Gastroesophageal sphincter (tissue), 4 donors: ENCODE measurements at places on chromosomes 5 and 9.

DNA sequence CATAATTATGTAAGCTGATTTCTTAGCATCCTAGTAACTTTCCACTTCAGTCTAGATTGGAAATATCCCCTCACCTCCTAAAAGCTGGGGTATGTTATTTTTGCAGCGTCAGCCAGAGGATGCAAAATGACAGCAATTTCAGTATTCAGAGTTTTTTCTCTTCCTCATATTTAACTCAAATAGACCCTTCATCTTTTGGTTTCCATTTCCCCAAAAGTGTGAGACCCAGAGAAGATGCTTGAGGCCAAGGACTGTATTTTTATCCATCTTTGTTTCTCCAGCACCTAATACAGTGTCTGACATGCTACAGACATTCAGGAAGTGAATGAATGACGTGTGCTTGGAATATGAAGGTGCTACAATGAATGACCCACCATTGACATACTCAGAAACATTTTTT, 75.5 kb upstream of the RANBP3L start:
- ATAC-seq, result no peak

GRCh38 chr5:96199713-96200183, 233.3 kb downstream of the PCSK1 start:
- no peak for ATAC-seq

DNA sequence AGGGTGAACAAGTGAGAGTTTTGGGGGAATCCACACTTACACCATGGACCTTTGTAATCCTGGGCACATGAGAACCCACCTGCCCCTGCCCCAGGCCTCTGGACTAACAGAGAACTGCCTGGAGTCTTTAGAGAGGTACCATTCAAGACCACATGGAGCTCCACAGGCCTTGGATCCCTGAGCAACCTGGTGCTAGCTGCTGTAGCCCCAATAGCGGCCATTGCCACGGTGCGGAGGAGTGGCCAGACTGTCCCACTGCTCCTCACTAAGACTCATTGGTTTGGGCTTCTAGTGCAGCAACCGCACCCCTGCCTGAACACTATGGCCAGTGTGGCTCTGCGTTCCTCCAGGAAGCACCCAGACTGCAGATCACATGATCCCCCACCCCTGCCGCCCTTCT, 45.8 kb downstream of the OSMR start:
- ATAC-seq, result no peak

GRCh38 chr9:136507221-136507991, 24.6 kb upstream of the SEC16A start:
- no peak for ATAC-seq

DNA sequence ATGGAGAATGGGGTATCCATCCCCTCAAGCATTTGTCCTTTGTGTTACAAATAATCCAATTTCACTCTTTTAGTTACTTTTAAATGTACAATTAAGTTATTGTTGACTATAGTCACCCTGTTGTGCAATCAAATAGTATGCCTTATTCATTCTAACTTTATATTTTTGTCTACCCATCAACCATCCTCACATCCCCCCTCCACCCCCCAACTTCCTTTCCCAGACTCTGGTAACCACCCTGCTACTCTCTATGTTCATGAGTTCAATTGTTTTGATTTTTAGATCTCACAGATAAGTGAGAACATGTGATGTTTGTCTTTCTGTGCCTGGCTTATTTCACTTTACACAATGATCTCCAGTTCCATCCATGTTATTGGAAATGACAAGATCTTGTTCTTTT, 15.4 kb upstream of the RANBP17 start:
- no peak for ATAC-seq

DNA sequence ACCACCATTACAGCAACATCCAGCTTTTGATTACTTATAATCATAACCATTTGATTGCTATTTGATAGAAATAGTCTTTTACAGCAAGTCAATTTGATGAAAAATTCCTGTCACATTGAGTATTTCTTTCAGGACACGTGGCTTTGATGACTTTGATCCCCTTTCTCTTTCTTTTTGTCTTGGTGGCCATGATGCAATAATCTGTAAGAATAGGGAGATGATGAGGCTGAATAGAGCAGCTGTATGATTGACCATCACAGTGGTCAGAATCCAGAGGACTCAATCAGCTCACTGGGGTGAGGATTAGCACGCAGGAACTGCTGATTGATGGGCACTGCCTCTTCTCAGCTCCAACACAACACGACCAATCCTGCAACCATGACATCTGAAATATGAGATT, 262.7 kb downstream of the PARP8 start:
- ATAC-seq, result no peak

DNA sequence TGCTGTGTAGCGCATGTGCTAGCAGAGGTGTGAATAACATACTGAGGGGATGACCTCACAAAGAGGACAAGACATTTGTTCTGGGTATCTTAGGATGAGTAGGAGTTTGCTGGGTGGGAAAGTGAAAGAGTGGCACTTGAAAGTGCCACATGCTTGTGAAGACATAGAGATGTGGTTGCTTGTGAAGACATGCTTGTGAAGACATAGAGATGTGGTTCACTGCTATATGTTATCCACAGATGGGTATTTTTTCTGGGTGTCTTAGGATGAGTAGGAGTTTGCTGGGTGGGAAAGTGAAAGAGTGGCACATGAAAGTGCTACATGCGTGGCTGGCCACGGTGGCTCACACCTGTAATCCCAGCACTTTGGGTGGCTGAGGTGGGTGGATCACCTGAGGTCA, 63.6 kb downstream of the MAST4 start:
- no peak for ATAC-seq

DNA sequence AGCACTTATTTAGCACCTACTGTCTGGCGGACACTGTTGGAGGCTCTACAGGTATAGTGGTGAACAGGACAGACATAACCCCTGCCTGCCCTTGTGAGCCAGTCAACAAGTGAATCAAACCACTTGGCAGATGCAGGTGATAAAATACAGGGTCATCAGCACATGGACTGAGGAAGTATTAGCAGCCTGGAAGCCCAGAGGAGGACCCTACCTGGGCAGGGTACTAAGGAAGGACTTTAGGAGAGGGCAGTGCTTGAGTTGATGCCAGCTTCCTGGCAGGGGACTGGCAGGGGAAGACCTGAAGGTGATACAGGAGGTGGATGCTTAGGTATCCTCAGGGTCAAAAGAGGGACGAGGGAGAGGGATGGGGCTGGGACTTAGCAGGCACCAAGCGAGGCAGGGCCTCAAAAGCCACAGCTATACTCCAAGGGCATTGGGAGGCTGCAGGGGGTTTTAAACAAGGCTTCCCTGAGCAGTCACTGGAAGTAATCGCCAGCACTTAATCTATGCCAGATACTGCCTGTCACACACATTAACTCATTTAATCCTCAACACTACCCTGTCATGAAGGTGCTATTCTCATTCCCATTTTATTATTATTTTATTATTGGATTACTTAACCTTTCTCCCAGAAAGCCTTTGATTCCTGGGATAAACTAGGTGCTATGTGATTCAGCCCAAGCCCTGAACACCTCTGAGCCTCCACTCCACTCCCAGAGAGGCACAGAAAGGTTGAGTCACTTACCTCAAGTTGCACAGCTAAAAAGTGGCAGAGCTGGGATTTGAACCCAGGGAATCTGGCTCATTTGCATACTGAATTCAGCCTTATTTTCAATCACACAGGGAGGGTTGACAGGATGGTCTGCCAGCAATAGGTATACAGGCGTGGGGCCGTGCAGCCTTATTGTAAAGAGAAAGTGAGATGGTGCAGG, 63.8 kb upstream of the ORM1 start:
- no peak for ATAC-seq

- no peak for ATAC-seq
Measured at GRCh38 chr5:14762549-14763216, 98.2 kb downstream of the OTULIN start.

DNA sequence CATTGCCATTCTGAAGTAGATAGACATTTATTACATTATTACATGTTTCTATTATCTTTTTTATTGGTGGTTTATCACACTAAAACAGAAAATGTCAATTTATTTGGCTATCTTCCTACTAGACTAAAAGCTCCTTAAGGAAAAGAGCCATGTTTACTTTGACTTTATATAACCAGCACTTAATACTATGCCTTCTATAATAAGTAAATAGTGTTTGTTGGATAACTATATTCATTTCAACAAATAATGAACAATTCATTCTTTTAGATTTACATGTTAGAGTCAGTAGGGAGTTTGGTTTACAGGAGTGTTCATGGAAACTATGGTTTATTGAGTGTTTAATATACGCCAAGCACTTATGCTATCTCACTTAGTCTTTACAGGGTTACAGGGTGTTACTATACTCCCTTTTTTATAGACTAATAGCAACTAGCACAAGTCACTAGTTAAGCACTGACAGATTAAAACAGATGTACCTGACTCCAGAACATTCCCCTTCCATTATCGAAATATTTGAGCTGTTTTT, 7.3 kb downstream of the PPIP5K2 start:
- ATAC-seq, result no peak

- peak; percentile 24 for ATAC-seq
Measured at GRCh38 chr5:95780597-95780996, 41.9 kb downstream of the GLRX start.

GRCh38 chr9:75226403-75227139, 138.3 kb downstream of the OSTF1 start:
- no peak for ATAC-seq

- ATAC-seq, result no peak
Measured at GRCh38 chr9:86674487-86674886, 272.8 kb downstream of the GAS1 start.

DNA sequence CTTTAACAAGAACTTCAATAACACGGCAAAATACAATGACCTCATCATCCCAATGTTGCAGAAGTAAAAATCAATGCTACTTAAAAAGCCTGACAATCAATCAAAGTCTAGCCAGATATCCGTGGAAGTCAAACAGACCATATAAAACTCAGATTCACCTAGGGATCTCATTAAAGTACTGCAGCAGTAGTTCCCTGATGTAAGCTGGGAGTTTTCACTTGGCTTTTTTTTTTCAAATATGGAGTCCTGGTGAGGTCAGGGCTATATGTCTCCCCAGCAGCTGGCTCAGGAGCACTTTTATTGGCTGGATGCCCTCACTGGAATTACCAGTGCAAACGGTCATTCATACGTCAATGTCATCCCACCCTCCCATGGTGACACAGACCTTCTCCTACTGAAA, 220.6 kb upstream of the SLC30A5 start:
- ATAC-seq, result no peak

- ATAC-seq, result no peak
Measured at GRCh38 chr5:25979086-25979485, 1059.3 kb downstream of the CDH9 start.

DNA sequence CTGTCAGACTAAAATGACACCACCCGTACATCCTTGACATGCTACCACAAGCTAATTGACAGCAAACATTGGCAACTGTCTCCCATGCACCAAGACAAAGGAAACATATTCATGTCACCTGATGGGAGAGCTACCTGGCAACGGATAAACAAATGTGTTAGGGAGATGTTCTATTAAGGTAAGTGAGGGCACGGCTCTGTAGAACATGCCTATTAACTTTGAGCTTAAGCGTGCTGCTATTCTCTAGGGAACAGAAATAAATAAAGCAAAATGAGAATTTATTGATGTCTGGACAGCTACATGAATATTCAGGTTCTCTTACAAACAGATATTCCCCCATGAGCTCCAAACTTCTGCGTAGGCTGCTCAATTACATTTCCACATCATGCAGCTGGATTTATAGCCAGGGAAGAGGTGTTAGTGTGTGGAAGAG, 361.4 kb upstream of the RFX3 start:
- ATAC-seq, result no peak

DNA sequence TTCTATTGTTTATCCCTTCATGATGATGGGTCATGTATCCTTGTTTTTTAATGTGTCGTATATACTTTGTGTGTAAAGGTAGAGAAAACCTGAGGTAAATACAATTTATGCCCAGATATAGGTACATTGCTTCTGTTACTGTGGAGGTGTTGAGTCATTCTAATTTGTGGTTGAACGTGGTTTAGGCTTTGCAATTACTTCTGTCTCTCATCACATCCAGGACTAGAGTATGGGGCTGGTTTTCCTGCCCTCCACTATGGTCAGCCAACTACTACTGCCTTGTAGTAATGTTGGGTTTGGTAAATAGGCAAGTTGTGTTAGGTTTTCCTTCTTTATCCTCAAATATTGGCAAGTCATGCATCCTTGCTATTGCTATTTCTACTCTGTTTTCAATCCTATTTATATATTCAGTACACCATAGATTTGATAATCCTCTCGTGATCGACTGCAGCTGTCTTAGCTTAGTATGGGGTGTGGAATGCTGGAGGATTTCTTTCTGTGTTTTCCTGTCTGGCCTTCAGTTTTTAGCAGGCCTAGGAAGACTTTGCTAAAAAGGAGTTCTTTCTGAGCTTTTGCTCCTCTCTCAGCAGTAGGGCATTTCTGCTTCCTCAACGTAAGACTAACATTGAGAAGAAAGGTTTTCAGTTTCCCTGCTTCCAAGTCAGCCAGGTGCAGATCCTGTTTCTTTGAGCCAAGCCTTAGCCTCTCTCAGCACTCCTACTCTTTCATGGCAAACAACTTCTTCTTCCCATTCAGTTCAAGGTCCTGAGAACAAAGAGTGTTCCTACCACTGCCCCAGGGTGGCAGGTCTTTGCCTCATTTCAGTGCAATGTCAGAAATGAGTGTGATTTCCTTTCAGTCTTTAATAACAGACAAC, 844.4 kb upstream of the CDH18 start:
- no peak for ATAC-seq

GRCh38 chr9:69674716-69675438, 2.7 kb upstream of the APBA1 start:
- ATAC-seq, result no peak

DNA sequence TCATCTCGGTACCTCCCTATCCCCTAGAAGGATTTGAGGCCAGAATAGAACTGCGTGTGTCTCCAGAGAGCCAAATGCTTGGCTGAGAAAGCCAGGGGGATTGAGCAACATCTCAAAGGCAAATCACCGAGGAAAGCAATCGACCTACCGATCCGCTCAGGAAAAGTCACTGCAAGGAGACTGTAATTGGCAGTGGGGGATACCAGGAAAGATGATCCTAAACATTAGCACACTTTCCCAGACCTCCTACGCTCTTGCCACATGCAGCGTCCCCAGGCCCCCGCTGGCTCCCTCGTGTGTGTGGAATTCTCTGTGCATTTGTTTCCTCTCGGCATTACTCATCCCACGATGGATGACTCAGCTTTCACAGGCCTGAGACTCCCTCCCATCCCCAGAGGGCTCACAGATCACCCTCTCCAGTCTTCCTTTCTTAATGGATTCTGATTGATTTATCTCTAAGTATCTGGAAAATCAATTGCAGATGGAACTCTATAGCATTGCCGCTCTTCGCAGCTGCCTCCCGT, 82.2 kb upstream of the ICE1 start:
- ATAC-seq, result peak; percentile 90

DNA sequence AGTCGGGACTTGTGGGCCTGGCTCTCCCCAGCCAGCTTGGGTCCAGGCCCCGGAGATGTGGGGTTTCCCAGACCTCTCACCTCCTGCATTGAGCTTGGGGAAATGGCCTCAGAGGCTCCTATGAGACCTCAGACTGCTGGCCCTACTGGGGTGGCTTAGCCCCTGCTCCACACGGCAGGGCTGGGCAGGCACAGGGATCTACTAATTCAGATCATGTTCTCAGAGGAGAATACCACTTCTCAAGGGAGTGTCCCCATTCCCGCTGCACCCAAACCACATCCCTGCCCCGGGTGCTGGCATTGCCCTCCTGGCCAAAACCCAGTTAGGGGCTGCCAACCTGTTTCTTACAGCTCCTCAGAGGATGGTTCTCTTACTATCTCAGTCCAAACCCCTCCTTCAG, 82.1 kb upstream of the LMX1B start:
- ATAC-seq, result no peak

GRCh38 chr9:34559624-34560455, 29.7 kb downstream of the CNTFR start:
- peak; percentile 82 for ATAC-seq
